NCI-H526 (cell line): ENCODE measurements at places on chromosomes 12 and 14.

DNA sequence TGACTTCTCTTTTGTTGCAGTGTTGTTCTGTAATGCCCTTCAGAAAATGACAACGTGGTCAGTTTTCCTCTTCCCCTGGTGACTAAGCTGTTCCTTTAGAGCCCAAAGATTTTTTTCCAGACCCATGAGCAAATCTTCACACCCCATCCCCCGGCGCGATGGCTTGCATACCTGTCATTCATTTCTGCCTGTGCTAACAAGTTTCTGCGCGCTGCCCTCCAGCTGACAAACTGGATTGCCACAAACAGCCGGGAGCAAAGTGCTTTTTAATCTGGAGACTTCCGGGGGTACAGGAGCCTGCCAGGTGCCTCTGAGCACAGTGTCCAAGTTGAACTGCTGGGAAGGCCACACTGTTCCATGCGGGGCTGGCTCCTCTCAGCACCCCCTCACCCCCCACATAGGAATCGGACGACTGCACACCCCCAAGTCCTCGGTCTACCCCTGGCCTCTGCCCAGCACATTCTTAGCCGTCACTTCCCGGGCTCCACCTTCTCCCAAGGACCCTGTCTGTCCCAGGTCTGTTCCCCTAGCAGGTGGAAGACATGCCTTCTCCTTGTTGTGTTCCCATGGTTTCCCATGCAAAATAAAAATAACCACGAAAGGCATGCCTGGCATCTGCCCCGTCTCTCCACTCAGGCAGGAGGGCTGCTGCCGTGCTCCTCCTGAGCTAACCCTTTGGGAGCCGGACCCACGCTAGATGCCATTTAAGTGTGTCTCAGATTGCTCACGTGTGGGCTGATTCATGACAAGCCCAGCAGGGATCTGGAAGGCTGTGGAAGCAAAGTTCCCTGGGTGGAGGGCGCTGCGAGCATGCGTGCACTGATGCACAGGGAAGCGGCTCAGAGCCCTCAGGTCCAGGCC is 14.1 kb downstream of the RILPL1 start:
- no peak for DNase-seq

DNA sequence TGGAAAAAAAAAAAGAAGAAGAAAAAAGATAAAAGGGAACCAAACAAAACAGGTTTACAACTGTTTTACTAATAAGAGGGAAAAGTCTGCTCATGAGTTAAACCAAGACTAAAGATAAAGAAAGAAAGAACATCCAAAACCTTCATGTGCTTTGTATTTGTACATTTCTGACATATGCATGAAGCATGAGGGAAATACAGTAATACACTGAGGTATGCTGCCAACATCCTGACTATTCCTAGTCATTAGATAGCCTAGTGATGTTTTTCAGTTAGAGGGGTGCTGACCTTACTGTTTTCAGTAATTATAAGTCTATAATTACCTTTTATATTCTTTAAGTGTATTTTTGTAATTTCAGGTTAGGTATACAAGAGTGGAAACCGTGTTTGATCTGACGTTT is 793.3 kb downstream of the DIO2 start:
- no peak for DNase-seq

DNA sequence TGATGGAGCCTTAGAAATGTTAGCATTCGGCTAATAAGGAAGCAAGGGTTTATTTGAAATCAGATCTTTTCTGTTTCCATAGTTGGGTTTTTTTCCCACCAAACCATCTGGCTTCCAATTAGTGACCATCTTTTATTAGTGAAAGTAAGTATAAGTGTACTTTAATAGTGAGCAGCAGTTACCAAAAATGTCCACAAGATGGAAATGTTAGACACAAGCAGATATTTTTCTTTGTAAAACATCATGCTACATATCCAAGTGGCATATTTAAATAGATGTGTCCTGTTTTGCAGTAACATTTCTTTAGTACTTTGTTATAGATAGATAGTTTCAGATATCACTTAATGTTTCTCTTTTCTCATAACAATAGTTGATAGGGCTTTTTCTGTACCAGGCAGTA is 28.8 kb downstream of the YEATS4 start:
- peak; percentile 38 for DNase-seq

DNA sequence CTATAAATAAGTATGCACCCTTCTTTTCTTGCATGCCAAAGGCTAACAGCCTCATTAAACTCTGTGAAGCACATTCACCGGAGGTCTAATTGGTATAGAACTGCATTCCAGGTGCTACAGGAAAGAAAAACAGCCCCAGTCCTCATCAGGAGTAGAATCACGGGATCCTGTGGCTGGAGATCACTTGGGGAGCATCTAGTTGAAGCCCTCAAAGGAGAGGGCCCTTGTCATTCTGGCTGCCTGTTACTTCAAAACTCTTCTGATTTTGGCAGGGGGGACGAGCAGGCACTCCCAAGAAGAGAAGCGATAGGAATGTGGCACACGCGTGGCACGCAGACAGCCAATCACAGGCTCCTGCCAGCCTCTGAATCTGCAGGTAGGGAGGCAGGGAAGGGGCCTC is 154.4 kb downstream of the TTC7B start:
- DNase-seq: no peak

DNA sequence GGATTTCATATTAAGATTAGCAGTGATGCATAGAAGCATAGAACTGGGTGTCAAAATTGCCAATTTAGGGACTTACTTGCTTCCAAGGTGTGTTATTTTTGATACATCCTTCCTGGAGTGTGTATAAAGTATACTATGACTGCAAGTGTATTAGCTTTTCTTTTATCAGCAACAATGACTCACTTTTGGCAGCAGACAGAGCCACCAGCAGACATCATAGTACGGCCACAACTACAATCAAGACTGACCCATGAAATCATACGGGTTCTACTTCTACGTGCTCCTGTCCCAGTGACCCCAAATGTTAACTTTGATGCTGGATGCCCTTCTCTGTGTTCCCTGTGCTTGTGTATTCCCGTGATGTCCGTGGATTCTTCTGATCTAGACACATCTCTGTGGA is 443.9 kb downstream of the TMEM132D start:
- DNase-seq: no peak

GRCh38 chr12:59834659-59835474 is 239.0 kb downstream of the SLC16A7 start:
- peak; percentile 17 for DNase-seq

GRCh38 chr12:4992871-4993270 is 50.8 kb upstream of the KCNA5 start:
- DNase-seq: no peak

GRCh38 chr12:119802472-119802871 is 74.6 kb downstream of the CIT start:
- DNase-seq: no peak

DNA sequence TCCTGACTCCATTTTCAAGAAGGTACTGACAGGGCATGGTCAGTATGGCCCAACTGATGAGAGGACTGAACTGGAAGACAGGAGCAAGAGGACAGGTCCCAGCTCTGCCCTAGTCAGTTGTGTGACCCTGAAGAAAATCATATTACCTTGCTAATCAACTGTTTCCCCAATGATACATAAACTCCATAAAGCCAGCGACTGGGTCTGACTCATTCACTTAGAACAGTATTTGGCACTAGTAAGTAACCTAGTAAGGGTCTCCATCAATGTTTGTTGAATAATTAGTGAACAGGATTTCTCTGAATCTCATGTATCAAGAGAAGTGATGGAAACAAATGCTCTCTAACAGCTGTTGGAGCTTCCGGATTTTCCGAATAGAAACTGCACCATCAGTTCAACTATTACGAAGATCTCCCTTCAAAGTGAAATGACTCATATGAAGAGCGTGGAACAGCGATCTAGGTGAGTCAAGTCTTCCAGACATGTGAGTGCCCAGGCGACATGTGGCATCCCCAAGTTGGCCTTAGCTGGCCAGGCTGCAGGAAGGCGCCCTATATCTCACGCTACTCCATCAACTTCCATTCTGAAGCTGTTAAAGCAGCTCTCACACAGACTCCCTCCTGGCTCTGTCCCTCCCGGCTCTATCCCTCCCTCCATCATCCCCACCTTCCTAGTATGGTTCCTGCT is 94.5 kb downstream of the TTC7B start:
- no peak for DNase-seq

DNA sequence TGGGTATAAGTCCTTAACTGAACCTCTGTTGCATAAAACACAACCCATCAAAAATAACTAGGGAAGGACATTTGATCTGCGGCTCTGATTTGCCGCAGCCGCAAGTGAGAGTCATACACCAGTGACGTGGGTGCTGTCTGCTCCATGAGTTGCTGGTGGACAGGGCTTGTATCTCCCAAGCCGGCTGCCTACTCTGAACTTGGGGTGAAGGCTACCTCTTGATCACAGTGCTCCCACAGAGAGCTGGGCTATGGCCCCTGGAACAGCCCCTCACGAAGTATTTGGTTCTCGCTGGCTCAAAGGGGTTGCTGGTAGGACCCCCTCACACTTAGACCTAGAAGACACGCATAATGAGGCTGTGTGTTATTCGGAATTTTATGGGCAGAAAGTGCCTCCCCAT is 118.8 kb downstream of the TMEM132C start:
- no peak for DNase-seq

- DNase-seq: no peak
Observed at GRCh38 chr12:79557690-79558315, 133.0 kb downstream of the PAWR start.

DNA sequence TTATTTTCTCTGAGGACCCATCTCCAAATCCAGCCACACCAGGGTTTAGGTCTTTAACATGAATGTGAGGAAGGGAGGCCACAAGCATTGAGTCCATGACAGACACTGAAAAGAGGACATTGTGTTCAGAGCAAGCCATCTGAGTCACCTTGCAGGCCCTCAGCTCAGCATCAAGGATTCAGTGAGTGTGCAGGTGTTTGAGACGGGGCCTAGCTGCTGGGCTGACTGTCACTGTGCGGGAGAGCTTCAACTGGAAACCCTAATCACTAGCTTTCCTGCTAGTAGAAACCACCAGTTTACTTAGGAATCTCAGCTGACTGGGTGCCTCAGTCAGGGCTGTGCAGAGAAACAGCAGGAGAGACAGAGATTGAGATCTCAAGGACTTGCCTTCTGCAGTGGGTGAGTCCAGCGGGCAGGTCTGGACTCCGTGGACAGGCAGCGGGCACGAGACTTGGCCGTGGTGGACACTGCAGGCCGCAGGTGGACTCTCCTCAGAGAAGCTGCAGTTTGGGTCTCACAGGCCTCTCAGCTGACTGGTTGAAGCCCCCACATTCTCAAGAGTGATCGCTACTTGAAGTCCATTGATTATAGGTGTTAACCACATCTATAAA is 86.1 kb upstream of the DYNC1H1 start:
- DNase-seq: no peak

- peak; percentile 61 for DNase-seq
Observed at GRCh38 chr14:93939304-93940229, 12.4 kb downstream of the FAM181A start.

DNA sequence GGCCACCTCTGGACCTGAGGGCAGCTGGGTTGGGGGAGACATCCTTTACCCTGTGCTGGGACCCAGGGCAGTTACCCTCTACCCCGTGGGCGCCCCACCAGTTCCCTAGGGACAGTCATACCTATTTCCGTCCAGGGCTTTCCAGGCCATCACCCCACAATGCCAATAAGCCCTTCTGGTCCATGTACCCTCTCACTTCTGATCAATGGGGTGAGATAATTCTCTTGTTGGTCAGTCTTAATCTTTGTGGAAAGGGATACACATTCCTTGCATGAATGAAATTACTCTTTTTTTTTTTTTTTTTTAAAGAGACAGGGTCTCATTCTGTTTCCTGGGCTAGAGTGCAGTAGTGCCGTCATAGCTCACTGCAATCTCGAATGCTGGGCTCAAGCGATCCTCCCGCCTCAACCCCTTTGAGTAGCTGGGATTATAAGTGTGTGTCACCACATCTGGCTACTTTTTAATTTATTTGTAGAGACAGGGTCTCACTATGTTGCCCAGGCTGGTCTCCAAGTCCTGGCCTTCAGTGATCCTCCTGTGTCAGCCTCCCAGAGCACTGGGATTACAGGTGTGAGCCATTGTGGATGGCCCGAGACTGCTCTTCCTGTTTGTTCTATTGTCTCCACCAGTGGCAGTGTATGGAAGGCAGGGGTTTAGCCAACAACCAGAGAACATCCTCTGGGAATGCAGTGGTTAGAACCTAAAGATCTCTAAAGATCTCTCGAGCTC is 46.3 kb upstream of the STON2 start:
- DNase-seq: no peak

DNA sequence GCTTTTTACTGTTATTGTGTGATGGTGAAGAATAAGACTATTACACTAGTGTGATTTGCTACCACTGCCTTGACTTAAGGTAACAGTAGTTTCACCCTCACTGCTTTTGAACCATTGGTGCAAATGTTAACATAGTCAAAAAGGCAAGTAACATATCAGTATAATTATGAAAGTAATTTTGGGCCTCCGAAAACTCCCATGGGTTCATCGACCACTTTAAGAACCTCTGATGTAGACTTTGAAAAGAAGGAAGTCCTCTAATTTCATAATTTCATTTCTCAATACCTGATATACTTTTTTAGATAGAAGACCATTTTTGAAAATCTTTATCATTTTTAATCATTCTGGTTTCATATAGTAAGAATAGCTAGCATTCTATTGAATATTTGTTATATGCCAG is 57.7 kb downstream of the ETNK1 start:
- DNase-seq: no peak

DNA sequence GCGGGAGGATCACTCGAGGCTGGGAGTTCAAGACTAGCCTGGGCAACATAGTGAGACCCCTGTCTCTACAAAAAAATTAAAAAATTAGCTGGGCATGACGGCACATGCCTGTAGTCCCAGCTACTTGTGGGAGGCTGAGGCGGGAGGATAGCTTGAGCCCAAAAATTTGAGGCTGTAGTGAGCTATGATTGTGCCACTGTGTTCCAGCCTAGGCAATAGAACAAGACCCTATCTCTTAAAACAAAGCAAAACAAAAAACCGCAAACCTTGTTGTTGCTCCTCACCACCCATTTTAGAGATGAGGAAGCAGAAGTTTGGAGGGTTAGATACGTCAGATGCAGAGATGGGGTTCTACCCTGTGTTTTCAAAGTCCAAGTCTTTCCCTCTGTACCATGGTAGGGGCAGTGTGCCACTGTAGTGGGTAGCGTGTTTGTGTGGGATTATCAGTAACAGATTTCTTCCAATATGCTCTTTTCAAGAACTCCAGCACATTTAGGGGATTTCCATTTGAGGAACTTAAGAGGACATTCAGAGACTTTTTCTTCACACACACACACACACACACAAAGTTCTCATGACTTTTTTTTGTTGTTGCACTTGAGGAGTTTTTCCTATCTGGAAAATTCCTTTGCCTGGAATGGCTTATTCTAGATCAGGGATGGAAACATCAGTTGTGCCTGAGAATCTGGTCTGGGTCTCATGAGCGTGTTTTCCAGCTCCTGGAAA is 186.5 kb downstream of the CHST11 start:
- DNase-seq: no peak

DNA sequence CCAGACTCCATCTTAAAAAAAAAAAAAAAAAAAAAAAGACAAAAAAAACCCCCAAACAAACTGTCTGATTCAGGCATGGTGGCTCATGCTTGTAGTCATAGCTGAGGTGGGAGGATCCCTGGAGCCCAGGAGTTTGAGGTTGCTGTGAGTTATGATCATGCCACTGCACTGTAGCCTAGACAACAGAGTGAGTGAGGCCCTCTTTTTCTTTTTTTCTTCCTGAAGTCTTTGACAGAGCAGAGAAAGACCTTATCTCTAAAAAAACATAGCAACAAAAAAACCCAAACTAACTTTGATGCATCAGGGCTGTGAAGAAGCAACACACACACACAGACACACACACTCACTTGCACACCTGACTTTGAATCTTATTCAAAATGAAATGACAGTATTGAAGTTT is 7.7 kb upstream of the AMN1 start:
- no peak for DNase-seq
